ENCODE measurements at places on chromosomes 5 and 9.

DNA sequence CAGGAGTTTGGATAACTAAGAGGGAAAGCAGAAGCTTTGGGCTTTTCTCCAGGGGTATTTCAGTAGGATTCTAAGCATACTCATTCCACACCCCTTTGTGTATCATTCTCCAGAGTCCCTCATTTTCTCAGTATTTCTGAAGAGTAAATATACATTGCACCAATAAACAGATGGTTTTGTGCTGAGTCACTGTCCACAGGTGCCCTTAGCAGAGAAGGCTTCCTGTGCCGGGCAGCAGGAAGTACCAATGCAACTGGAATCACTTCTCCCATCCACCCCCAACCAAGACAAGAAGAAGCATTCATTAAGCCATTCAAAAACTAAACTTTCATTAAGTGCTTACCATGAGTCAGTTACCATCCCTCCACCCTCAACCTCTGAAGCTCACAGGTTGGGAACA is 3.6 kb upstream of the CCNJL start:
- no peak for DNase-seq

GRCh38 chr5:169717288-169717687 is 80.2 kb downstream of the DOCK2 start:
- no peak for DNase-seq

- no peak for DNase-seq
Measured at GRCh38 chr9:1591310-1591709, 423.8 kb upstream of the SMARCA2 start.

DNA sequence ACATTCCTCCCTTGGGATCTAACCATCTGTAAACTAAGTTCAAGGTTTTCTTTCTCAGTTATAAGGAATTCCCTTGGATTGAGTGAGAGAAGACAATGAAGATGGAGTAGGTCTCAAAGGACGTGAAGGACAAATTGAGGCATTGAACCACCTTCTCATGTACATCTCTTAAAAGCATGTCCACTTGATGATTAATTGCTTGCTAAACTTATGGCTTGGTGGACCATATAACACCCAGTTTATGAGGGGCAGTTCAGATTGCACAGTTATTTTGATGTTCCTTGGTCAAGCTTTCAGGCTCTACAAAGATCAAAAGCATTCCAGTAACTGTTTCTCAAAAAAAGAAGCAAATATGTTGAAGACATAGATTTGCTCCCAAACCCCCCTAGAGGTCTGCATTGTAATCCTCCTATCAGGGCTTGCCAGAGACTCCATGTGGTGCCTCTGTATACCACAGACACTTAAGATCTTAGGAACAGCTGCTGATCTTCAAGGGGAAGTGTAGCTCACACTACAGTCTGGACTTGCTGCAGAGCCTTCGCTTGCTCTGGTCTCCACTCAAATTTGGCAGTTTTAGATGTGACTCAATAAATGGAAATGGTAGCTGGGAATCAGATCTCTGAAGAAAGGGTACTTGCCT is 56.9 kb upstream of the ALDH1A1 start:
- DNase-seq, result no peak

- DNase-seq, result no peak
Measured at GRCh38 chr9:134933076-134933659, 15.5 kb upstream of the FCN1 start.

GRCh38 chr9:111828193-111828592 is 33.5 kb upstream of the SHOC1 start:
- no peak for DNase-seq

DNA sequence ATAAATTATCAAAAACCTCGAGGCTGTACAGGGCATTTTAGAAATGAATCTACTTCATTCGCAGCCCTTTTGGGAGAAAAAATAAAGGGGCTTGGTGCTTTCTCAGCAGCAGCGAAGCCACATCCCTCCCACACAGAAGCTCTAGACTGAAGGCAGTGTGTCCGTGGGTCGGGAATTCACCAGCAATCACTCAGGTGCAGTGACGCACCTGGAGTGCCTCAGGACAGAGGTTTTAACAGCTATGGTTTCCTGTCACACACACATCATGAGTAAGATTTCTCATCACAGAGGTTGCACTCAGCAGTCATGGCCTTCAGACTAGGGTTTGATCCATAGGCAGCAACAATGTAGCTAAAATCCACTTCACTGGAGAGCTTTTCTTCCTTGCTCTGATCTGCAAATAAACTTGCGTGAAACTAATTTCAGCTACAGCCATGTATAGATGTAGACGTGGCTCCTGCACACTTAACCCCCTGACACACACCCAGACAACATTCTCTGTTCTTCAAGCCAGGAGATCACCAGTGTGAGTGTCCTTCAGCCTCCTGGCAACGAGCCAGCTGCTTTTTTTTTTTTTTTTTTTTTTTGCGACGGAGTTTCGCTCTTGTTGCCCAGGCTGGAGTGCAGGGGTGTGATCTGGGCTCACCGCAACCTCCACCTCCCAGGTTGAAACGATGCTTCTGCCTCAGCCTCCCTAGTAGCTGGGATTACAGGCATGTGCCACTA is 34.8 kb downstream of the DYNC2I2 start:
- DNase-seq, result peak; percentile 25

GRCh38 chr9:75960551-75960950 is 70.1 kb downstream of the PCSK5 start:
- DNase-seq, result no peak

GRCh38 chr5:73088026-73088425 is 32.3 kb upstream of the TMEM171 start:
- DNase-seq, result no peak

DNA sequence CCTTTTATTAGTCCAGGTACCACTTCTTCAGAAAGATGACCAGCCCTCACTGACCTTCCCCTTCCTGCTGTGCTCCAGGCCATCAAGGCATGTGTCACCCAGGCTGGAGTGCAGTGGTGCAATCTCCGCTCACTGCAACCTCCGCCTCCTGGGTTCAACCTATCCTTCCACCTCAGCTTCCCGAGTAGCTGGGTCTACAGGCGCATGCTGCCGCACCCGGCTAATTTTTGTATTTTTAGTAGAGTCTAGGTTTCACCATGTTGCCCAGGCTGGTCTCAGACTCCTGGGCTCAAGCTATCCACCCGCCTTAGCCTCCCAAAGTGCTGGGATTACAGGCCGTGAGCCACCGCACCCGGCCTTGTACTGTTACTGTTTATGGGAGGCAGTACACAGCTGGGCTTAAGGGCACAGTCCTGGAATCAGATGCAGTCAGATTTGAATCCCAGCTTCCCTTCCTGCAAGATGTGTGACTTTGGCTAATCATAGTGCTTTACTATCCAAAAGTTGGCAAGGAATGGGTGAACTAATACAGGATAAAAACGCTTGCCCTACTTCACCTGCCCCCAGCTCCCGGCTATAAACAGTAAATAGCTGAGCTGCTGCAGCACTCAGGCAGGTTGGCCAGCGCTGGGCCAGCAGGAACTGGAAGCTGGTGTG is 483 bp upstream of the EIF4EBP3 start:
- DNase-seq, result no peak

- peak; percentile 74 for DNase-seq
Measured at GRCh38 chr9:137575364-137575715, 3.4 kb downstream of the DPH7 start.

DNA sequence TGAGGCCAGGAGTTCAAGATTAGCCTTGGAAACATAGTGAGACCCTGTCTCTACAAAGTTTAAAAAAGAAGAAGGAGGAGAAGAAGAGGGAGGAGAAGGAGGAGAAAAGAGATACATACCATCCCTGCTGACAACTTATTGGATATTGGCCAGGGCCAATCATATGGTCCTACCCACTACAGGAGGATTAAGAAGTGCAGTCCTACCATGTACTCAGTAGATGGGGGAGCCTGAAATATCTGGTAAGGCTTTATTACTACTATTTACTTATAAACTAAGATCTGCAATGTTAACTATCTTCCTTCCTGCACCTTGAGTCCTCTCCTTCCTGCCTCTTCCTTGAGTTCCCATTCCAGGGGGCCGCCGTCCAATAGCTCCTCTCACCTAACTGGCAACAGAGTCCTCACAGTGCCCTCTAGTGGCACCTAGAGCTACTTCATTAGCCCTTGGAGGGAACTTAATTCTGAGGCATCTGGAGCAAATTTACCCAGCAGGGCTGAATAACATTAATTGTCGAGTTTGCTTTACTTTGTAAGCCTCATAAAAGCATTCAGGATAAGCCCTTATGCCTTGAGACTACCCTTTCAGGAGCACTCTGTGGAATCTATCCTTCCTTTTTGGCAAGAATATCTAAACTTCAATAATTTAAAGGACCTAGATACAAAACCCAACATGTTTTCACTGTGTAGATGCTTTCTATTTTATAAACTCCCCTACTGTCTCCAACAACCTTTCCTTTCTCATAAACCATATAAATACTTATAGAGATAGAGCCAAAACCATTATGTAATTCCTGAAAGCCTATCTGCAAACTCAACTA is 39.1 kb upstream of the RANBP6 start:
- peak; percentile 35 for DNase-seq

GRCh38 chr5:72628771-72629371 is 121.7 kb upstream of the ZNF366 start:
- DNase-seq, result no peak

GRCh38 chr5:66717455-66718373 is 121.5 kb downstream of the MAST4 start:
- no peak for DNase-seq

GRCh38 chr9:135048046-135048757 is 39.3 kb upstream of the OLFM1 start:
- DNase-seq, result no peak

DNA sequence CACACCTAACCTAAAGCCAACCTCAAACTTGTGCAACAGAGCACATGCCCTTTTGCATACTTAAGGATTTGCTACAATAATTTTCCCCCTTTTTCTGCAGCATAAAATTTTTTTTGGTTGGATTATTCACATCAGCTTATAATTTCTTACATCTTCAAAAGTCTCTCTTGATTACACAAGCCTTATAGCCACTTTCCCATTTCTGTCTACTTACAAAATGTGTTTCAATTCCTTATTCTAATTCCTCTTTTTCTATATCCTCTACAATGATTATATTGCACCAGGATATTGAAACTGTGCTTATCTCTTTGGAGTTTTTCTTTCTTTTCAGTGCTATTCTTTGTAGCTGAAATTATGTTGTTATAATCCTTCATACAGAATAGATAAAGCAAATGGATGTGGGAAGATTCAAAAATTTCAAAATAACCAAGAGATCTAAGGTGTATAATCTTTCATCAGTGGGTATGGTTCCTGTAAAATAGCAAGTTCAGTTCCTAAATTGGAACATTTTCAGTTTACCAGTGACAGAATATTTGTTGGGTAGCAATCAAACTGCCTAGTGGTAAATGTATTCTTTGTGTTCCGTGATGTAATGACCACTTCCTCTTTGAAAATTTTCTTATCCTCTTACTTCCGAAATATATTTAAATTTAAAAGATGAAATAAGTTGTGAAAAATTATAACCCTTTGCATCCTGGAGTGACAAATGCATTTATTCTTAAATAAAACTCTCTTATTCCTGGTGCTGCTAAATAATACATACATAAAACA is 386.8 kb upstream of the CHD1 start:
- DNase-seq, result no peak

- DNase-seq, result no peak
Measured at GRCh38 chr5:137101544-137101943, 397.6 kb downstream of the SPOCK1 start.

- DNase-seq, result no peak
Measured at GRCh38 chr9:16628413-16628812, 242.1 kb downstream of the BNC2 start.

DNA sequence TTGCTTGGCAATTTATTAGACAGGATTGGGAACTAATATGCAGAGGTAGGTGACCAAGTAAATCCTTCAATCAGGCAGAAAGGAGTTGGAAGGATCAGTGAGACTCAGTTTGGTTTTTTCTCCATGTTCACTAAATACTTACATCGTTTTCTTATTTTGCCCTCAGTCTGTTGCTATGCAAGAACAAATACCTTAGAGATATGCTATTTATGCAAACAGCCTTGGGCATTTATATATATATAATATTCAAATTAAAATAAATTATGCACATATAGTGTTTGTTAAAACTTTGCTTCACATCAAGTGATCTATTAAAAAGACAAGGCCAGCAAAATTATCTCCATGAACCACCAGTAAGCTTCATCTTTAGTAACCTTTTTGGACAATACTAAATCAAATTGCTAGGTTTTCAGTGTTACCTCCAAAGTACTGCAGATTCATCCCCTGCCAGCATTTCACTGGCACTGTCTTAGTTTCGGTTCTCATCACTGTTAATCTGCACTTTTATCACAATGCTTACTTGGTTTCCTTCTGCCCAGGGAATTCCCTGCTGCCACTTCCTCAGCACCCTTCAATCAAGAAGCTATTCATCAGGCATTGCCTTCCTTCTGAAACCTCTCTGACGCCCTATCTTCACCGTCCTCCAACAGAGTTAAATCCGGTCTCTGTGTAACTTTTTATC is 26.0 kb upstream of the LIFR start:
- DNase-seq, result no peak

DNA sequence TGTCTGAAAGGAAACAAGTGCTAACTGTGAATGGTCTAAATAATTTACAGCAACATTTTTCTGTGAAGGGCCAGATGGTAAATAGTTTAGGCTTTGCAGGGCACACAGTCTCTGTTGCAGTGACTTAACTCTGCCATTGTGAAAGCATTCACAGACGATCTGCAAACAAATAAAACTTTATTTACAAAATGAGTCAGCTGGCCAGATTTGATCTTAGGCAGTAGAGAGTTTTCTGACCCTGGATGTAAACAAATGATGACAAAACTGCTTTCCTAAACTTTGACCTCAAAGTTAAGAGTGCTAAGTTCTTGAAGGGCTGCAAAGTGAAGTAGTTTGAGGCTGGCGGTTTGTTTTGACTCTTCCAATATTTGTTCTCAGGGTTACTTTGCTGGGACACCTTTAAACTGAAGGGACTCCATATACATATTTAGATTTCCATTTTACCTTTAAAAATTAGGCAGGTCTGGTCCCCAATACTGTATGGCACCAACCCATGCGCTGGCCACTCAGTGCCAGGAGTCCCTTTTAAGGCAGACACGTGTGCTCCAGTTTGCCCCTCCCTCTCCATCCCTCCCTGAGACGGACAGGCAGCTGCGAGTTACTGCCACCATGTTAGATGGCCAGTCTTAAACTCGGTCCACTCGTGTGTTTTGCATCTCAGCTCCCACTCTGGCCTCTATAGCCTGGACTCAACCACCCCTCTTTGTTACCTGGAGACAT is 4.0 kb upstream of the ADAMTS16 start:
- no peak for DNase-seq

GRCh38 chr5:117262572-117263131 is 688.0 kb upstream of the SEMA6A start:
- DNase-seq, result no peak

DNA sequence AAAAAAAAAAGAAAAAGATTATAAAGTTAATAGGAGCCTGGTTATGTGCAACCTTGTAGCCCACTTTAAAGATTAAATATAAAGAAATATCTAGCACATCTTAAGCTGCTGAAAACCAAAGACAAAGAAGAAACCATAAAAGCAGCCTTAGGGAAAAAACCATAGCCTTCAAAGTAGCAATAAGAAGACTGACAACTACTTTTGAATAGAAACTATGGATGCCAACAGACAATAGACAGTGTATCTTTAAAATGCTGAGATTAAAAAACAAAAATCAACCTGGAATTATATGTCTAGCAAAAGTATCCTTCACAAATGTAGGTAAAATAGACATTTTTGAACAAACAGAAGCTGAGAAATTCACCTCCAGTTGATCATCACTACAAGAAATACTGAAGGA is 3.4 kb upstream of the KIF12 start:
- no peak for DNase-seq

- no peak for DNase-seq
Measured at GRCh38 chr5:65015767-65016166, 247.0 kb downstream of the CWC27 start.

All from GM13976 (cell line).